GM23248 (cell line): ENCODE measurements at places on chromosomes 2 and 18.

DNA sequence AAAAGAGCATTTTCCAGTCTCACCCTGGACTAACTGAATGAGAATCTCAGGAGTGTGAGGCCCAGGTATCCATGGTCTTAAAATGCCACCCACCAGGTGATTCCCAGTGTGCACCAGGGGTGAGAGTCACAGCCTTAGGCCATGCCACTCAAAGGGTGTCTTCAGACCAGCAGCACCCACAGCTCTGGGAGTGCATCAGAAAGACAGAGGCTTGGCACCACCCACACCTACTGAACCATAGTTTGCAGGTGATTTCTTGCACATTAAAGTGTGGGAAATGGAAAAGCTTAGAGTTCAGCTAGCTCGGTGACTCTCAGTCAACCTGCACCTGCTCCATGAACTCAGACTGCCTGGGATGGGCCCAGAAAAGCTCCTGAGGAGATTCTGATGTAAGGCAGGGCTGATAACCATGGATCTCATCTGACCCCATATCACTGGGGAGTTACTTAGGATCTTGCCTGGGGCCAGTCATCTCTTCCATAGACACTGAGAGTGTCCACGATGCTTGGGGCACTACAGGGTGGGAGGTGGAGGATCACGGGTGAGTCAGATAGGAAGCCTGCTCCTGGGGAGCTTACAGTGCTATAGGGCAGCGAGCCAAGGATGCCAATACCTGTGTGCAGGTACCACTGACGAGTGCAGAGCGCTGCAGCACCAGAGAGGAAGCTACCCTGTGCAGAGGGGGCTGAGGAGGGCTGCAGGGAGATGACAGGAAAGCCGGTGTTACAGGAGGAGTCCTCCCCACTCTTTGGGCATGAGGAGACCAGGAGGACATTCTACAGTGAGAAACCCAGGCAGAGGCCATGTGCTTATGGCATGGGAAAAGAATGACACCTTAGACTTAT, 4.6 kb downstream of the IL37 start:
- DNase-seq: no peak

DNA sequence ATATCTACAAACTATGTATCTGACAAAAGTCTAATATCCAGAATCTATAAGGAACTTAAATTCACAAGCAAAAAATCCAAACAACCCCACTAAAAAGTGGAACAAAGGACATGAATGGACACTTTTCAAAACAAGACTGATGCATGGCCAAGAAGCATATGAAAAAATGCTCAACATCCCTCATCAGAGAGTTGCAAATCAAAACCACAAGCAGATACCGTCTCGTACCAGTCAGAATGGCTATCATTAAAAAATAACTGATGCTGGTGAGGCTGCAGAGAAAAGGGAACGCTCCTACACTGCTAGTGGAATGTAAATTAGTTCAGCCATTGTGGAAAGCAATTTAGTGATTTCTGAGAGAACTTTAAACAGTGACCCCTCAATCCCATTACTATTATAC, 56.5 kb downstream of the CCBE1 start:
- no peak for DNase-seq

- peak; percentile 27 for DNase-seq
Observed at GRCh38 chr2:20138696-20139095, 86.2 kb downstream of the SDC1 start.

GRCh38 chr2:222959358-222959757, 92.6 kb upstream of the KCNE4 start:
- DNase-seq: peak; percentile 97

- DNase-seq: peak; percentile 51
Observed at GRCh38 chr2:219124381-219125110, 36.1 kb downstream of the NHEJ1 start.

- no peak for DNase-seq
Observed at GRCh38 chr2:165390875-165391274, 78.6 kb upstream of the CSRNP3 start.

- DNase-seq: no peak
Observed at GRCh38 chr2:219574484-219575311, 2.6 kb downstream of the INHA start.

DNA sequence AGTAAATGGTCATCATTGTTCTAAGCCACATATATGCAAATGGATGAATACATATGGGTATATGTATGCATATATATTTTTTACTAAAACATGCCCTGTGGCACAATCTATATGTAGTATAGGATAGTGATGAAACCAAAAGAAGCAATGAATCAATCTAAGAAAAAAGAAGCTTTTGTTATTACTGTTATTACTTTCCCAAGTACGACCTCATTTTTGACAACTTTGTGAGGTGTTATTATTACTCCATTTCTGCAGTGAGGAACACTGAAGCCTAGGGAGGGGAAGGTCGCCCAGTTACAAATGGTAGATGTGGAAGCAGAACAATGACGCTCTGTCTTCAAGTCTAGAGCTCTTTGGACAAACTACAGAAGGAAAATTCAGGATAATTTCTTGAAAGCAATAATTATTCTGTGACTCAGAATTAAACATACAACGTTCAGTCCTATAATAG, 38.3 kb downstream of the STAT4 start:
- DNase-seq: no peak

DNA sequence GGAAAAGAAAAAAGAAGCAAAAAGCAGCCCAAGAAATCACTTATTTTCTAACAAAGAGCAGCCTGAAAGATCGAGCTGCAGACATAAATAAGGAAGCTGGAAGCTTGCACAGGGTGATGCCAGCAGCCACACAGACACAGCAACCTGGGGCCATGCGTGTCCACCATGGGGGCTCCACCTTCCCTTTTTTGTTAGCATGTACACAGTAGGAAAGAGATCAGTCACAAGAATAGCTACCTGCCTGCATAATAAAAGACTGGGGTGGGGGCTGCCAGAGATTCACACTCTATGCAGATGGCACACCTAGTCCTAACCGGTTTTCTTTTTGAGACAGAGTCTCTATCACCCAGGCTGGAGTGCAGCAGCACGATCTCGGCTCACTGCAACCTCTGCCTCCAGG, 2.9 kb upstream of the CNOT11 start:
- no peak for DNase-seq

- no peak for DNase-seq
Observed at GRCh38 chr2:219908538-219908937, 281.1 kb downstream of the SLC4A3 start.
